ENCODE measurements at places on chromosomes 3 and 15.

- DNase-seq, result no peak
Observed at GRCh38 chr15:70140025-70140542, 42.4 kb upstream of the TLE3 start.

GRCh38 chr15:22980189-22981050, at the start of gene CYFIP1:
CYFIP1 (minus strand) TSS chr15:22980368; CDS start chr15:22947285, 33,083 bp downstream.
- no peak for DNase-seq

- DNase-seq, result no peak
Observed at GRCh38 chr15:83685916-83686332, 32.0 kb downstream of the ADAMTSL3 start.

DNA sequence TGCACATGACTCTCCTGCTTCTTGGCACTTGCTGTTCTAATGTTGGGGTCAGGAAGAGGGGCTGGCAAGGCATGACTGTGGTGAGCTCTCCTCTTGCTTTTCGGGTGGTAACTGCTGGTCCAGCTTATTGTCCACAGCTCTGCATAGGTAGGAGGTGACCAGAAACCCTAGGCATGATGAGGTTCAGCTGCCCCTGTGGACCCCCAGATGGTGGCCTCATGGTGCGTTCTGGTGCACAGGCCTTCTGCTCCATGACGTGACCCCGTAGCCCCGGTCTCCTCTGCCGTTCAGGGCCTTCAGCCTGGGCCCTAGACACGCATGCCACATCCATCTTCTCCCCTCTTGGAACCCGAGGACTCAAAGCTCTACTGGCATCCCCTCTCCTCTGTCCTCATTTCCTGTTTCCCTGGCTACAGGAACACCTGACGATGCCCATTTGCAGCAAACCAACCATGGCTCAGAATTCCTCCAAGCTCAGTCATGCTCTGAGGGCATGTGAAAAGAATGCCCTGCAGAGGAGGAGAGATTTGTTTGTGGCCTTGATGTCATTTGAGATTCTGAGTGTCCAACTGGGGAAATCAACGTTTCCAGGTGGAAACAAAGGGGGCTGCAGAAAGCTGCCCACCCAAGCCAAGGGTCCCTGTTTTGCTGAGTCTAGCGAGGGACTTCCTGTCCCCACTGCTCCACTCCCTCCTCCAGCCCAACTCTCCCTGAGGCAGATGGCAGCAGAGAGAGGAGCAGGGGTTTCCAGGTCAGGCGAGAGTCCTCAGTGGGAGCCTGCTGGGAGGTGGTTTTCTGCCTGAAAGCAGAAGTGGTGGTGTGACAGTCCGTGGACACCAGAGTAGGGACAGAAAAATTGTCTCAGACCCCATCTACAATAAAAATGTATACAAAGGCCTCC, 198.7 kb upstream of the LYSMD4 start:
- DNase-seq, result no peak

DNA sequence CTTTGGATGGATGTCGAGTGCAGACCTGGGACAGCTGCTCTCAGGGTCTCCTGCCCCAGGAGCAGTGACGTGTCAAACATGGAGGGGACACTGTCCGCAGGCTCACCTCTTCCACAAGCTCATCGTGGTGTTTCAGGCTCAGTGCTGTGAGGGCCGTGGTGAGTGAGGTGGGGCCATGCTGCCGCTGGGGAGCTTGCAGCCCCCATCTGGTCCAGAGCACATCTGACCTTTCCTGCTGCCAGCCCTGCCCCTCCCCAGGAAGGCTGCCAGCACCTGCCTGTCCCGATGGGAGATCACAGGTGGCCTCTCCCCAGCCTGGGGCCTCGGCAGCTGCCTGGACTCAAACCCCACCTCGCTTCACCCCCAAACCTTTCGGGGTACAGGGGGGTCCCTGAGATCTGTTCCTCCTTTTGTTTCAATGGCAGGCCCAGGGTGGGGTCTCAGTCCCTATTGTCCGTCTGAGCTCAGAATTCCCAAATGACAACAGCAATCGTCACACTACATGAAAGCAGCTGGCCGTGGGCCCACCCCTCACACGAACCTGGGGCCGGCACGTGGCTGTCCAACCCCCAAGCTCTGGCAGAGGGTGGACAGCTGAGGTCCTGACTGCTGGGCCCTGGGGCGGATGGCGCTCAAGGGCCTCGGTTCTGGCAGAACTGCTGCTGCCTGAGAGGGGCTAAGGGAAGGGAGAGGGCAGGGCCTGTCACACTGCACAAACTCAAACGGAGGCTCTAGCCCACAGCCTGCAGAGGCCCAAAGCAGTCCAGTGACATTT, 65.0 kb upstream of the RPL32 start:
- no peak for DNase-seq

DNA sequence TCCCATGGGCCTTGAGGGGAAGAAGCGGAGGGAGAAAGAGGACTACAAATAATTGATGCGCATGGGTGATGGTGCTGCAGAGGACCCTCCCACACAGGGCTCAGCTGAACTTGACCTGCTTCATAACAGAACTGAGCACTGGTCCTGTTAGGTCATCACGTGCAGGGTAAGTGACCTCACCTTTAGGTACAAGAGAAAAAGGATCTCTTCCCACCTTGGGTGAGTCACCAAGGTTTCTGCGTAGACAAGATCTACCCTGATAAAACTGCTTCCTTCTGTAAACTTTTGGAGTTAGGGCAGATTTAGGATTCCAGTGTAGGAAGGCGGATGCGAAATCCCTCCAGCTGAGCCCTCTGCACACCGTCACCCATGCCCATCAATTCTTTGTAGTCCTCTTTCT, 67.1 kb downstream of the FEM1B start:
- DNase-seq, result no peak

- DNase-seq, result no peak
Observed at GRCh38 chr15:66620744-66621344, 55.0 kb upstream of the LCTL start.

DNA sequence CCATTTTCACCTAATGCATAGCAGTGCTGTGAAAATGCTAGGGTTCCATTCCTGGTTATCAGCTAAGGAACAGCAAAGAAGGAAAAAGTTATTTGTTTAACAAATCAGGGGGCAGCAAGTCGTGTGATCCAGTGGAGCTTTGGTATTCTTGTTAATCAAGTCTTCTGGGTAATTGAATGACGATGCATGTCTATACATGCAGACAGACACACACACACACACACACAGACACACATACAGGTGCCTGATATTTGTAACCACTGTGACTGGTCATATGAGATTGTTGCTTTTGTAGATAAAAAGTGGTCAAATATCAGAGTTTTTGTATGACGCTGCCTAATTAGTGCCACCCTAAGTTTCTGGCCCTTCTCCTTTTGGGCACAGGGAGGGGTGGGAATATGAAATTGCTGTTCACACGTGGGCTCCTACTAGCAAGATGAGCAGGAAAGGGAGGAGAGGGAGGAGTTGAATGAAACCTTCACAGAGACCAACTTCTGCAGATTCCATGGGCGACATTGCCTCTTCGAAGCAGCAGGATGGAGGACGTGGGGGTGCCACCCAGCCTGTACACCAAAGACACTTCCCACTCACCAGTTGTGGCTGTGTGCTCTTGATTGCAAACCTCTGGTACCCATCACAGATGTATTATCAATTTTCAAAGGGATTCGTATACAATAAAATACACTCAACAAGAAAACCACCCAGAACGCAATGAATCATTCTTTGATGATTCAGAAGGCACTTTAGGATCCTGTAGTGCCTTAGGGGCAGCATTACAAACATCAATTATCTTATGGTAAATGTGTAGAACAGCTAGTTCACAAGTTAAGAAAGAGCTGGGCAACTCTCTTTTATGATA, 281.9 kb upstream of the ICE2 start:
- no peak for DNase-seq

DNA sequence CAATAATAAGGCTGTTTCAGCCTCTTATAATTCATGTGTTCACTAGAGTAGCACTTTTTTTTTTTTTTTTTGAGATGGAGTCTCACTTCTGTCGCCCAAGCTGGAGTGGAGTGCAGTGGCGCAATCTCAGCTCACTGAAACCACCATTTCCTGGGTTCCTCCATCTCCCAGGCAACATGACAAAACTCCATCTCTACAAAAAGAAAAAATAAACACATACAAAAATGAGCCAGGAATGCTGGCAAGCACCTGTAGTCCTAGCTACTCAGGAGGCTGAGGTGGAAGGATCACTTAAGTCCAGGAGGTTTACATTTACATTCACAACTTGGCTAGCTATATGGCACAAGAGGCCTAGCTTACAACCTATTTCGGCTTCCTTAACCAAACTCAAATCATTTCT, 6.8 kb downstream of the USP4 start:
- DNase-seq, result no peak

- DNase-seq, result no peak
Observed at GRCh38 chr3:12750223-12750622, 8.8 kb downstream of the TMEM40 start.

- no peak for DNase-seq
Observed at GRCh38 chr3:109336291-109336861, 970 bp downstream of the DPPA4 start.

DNA sequence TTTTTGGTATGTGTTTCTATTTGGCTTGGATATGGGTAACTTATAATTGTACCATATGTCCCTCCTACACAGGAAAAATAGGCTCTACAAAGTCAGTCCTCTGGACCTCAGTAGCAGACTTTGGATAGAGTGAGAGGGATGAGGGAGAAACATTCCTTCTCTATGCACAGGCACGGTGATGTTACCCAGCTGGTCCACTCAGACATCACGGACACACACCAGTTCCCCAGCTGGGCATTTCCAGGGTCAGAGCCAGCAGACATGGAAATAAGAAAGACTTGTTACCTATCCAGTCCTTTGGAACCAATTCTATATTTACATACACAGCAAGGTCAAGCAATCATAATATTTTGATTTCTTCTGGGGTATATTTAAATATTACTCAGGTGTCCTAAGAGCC, 433.1 kb upstream of the KCNMB2 start:
- no peak for DNase-seq

- DNase-seq, result no peak
Observed at GRCh38 chr15:60898896-60899295, 330.2 kb downstream of the RORA start.

GRCh38 chr3:55339819-55340218, 147.3 kb downstream of the WNT5A start:
- DNase-seq, result no peak

- DNase-seq, result no peak
Observed at GRCh38 chr3:142818651-142819050, 70.2 kb downstream of the PCOLCE2 start.

DNA sequence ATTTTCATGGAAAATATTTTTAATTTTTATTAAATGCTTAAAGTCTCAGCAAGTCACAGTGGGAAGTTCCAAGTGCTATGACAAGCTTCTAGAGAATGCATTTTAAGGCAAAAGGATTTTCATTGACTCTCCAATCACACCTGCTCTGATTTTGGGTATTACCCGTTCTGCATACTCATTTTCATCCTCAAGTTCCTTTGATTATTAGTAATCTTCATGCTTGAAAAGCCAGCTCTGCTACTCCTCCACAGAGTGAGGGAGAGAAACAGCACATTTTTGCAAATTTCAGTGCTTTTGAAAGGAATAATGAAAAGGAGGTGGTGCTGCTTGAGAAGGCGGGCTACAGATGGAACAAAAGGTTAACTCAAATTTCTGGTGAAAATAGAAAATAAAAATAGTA, 450.7 kb downstream of the NSUN3 start:
- DNase-seq, result no peak

GRCh38 chr15:99333413-99333812, 82.1 kb downstream of the LRRC28 start:
- no peak for DNase-seq

DNA sequence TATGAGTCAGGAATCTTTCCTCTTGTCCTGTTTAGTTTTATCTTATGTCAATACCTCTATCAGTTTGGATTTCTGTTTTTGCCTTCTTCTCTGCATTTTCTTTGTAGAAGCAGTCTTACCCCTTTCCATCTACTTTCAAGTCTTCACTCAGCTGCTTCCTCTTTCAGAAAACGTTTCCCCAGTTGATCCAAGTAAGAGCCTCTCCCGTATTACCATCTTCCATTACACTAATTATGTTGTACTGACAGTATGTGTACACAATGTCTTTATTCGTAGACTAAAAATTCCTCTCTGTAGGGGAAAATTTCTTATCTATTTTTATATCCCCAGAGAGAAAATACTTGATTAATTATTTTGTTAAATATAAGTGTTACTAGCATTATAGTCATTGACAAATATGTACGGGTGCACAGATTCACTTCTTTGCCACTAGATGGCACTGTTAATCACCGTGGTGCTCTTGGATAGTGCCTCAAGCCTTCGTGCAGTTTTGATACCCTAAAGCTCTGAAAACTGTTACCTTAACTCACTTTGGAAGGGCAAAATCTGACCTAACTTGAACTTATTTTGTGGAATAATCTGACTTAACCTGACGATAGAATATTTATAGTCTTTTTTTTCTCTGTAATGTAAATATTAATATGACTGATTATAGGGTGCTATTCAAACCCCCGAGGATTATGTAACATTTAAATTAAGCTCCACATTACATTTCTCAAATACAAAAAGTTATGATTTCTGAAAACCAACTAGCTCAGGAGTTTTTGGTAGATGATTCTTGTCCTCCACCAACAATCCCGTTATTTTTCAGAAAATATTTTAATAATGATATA, 74.2 kb upstream of the POU1F1 start:
- no peak for DNase-seq

- no peak for DNase-seq
Observed at GRCh38 chr15:82810890-82811426, 1.5 kb downstream of the WHAMM start.

DNA sequence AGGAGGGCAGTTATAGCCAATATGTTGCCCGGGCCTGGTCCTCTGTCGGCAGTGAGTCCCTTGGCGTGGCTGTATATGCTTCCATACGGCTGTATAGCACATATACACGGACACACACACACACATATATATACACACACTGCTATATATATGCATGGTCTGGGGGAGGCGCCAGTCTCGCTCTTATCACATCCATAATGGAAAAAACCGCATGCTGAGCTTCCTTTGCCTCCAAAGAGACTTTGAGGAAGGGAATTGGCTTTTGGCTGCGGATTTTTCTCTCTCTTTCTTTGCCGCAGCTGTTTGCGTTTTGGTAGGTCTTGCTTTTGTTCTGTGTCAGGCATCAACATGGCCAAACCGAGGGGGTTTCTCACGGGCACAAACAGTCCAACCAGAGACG, 11.3 kb upstream of the TMEM115 start:
- DNase-seq, result no peak

- DNase-seq, result no peak
Observed at GRCh38 chr3:109532257-109533216, 195.2 kb upstream of the DPPA4 start.

DNA sequence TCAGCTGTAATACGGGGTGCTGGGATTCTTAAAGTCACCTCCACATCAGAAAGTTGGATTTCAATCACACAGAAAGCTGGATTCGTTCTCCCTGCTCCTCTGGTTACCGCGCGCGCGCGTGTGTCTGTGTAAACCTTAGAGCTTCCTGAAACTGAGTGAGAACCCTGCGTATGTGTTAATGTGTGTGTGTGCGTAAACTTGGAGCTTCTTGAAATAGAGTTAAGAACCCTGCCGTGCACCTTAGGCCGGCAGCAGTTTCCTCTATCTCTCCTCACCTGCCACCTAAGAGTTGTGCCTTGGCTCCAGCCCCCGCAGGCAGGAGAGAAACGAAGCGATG, 531 bp downstream of the LZTFL1 start:
- no peak for DNase-seq

All from stimulated activated CD4-positive, alpha-beta T cell treated with anti-CD3 and anti-CD28 coated beads, Interleukin-1b, Interleukin-23, amount 100 ng/mL, for 1 hour (primary cell).